Activated T-helper 1 cell treated with anti-CD3 and anti-CD28 coated beads, Interleukin-2, amount 50 U/mL, for 16 hours (primary cell): ENCODE measurements at places on chromosomes 7 and 10.

DNA sequence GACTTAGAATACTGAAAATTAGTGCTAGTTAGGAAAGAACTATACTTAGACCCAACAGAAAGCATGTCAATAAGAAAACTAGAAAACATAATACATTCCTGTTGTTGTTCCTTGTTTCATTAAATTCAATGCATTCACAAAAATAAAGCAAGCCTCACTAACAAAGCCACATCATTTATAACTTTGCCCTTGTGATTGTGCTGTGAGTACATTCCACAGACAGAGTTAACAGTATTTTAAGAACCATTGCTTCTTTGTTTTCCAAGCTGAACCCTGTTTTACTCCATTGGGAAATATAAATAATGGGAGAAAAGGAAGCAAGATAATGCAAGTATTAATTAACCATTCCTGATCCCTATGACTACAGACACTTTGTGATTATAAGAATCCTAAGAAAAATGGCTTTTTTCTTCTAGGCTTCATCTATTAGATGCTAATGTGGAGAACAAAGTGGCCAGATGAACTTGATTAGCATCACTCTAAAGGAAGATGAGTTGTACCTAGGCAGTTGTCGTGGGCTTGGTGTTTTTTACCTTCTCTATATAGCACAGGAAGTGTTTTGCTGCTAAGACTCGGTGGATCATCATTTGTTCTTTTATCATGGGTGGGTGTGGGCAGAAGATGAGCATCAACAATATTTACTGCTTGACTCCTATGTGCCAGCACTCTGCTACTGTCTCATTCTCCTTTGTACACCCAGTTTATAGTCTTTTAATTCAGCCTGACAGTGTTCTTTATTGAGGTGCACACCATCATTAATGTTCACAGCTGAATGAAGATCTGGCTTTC is 34.2 kb upstream of the ZNRF2 start:
- no peak for DNase-seq

DNA sequence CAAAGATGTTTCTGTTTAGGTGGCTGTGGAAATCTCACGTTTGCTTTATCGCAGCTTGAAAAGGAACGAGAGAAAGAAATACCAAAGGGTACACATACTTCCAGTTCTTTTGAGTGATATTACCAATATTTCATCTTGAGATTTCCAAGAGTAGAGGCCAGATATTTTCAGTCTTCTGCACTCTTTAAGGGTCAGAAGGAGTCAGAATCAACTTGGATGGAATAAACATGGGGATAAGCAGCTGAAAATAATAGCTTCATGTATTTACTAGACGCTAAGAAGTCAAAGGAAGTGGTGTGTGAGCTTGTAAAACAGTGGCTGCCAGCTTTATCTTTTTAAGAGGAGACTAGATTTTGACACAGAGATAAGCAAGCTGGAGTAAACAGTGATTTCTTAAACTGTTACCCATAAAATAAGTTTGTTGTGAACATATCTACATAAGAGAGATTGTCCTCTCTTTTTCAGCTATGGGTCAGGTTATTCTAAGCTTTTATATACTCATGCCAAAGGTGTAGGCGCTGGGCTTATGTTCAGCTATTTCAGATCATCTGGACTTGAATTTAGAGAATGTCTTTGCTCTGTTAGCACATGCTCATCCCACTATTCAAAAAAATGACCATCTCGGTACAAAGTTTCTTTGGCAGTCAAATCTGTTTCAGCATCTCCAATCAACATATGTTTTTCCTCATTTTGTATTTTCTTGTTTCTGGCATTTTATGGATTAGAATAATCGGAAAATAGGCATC is 170.8 kb upstream of the TCF7L2 start:
- no peak for DNase-seq

DNA sequence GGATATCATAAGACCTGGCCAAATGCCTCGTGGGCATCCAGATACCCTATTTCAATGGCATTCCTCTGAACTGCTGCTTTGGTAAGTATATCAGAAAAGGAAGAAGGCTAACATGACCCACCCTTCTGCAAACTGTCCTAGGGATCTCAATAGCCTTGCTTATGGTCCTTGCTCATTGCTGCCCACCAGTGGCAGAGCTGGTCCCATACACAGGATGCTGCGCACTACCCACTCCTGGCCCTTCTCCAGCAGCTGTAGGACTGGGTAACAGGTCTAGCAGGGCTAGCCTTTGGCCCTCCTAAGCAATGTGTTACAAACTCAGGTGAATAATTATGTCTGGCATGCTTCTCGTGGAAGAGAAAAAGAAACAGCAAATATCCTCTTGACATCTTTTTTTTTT is 72.5 kb downstream of the C10orf90 start:
- no peak for DNase-seq

GRCh38 chr10:72523932-72524396 is 101.9 kb downstream of the MICU1 start:
- no peak for DNase-seq

DNA sequence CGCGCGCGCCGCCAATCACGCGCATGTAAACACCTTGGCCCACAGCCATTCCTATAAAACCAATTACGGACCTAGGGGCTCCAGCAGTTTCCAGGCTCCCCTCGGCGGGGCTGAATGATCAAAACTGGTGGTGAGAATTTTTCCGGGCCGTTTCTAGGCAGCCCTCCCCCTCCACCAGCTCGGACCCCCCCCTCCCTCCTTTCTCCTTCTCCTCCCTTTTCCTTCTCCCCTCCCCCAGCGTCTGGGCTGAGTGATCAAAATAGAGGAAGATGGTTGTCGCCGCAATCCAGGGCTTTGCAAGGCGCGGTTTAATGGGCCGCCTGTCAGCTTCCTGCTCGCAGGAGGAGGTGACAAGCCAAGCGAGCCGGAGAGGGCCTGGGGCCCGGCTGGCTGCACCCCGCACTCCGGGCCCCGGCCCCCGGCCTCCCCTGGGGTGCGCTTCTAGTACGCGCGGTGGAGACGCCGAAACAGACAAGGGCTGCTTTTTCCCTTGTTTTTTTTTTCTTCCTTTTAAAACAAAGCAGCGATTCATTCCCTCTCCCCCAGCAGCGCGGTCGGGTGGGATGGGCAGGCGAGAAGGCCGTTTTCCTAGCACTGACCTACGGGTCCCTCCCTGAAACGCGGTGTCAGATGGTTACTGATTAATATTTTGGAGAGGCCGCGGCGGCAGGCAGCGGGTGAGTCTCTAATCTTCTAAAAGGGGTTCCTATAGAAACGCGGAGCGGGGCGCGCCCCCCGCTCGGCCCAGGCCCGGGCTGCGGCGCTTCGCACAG is 528 bp upstream of the TNRC18 start:
- no peak for DNase-seq

- DNase-seq = peak; percentile 8
Observed at GRCh38 chr7:129824291-129825208, 128.2 kb downstream of the UBE2H start.

DNA sequence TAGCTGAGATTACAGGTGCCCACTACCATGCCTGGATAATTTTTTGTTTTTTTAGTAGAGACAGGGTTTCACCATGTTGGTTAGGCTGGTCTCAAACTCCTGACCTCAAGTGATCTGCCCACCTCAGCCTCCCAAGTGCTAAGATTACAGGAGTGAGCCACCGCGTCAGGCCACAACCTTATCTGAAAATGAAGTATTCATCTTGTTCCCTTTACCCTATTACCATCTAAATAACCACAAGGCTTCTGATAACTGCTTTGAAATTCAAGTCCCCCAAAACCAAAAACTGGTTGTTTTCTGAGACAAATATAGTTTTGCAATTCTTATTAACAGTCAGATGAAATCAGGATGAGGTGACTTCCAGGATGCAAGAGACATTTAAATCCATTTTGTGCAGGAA is 2.4 kb downstream of the TCTN3 start:
- DNase-seq = no peak

DNA sequence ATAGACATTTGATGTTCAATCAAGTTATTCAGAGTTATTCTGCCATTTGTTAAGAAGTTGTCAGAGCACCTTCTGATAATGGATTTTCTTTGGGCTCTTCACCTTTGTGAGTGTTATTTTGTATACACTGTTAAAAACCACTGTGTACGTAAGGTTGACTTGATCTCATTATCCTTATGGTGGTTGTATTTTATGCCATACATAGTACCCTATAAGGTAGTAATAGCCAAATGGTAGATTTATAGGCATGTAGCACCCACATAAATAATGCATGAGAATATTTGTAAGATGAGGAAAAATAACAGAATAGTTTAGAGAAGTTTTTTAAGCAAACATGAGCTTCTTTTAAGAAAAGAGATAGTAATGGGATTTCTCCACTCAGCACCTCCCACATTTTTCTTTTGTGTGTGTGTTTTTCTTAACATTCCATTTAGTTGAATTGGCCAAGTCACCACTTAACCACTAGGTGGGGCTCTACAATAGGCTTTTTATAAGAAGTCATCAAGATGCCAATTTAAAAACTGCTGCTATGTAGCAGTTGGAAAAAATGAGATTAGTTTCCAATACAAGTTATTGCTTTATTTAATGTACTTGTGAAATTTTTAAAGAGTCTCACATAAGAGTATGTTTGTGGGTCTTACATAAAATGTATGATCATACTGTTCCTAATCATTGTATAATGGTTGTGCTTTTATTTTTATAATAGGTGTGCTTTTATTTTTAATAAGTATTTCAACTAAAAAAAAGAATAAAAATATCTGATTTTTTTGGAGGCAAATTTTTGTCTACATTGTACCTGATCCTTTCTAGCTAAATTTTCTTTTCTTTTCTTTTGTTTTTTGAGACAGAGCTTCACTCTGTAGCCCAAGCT is 41.1 kb upstream of the STMP1 start:
- no peak for DNase-seq

- no peak for DNase-seq
Observed at GRCh38 chr10:24992512-24993133, 23.3 kb downstream of the ENKUR start.

GRCh38 chr7:54541669-54542625 is at the start of gene VSTM2A:
Gene VSTM2A, plus strand, starts transcription at chr7:54542375. Its CDS starts 356 bp downstream, at chr7:54542731.
- no peak for DNase-seq

- no peak for DNase-seq
Observed at GRCh38 chr10:112389271-112389822, 15.4 kb downstream of the ACSL5 start.

GRCh38 chr10:15209827-15210509 is 41.5 kb upstream of the NMT2 start:
- peak; percentile 61 for DNase-seq

GRCh38 chr7:111529507-111530355 is 32.6 kb downstream of the IMMP2L start:
- no peak for DNase-seq

DNA sequence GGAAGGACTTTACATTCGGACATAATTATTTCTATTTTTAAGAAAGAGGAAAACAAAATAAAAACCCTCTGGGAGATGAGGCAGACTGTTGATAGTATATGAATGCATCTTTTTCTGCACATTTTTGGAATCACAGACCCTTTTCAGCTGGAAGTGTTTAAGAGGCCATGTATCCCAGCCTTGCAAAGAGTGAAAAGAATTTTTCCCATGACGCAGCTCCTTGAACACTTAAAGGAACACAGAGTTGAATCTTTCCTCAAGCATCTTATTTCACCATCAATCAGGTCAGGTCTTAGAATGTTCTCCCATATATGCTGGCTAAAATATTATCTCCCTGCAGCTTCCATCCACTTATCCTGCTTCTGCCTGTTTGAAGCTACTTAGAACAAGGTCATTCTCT is 45.9 kb upstream of the PAPSS2 start:
- DNase-seq = no peak

DNA sequence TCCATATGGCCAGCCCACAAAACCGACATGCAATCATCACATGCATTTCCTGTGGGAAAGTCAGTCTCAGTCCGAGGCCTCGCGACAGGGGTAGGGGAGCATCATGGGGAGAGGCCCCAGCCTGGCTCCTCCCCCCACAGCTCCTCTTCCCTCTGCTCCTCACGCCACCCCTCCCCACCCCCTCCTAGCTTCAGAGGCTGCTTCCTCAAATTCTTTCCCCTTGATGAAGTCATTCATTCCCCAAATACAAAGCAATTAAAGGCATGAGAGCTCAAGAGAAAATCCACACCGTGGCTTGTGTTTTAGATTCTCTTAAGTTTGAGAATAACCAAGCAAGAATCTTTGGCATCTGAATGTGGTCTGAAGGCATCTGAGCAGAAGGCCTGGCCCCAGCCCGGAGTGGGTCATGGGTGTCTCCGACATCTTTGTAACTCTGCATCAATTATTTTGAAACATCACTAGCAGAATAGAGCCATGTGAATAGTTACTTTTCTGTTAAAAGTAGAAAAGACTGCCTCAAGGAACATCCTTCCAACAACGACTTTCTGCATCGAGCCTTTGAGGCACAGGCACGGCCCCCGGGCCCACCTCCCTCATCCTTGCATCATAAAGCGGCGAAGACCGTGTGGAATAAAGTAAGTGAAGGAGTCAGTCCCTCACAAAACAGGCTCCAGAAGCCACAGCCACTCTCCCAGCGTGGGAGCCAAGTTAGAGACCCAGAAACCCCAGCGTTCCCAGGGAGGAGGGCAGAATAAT is 90.9 kb downstream of the DIP2C start:
- no peak for DNase-seq

- no peak for DNase-seq
Observed at GRCh38 chr10:72353965-72354355, 759 bp downstream of the DNAJB12 start.

DNA sequence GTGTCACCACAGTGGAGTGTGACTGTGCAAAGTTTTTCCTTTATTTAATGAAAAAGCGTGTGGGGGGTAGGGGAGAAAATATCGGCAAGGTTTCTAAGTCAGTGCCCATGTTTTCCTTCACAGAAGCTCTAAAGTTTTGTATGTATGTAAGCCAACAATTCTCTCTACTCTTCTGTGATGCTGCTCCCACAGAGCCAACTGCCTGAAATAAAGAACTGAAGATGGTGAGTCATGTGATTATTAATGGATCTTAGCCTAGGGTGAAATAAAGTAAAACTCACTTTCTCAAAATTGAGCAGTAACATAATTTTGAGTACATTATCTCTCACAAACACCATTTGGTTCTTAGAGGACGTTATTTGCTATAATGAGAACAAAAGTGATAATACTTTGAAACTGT is 143.7 kb downstream of the ELMO1 start:
- DNase-seq = no peak

DNA sequence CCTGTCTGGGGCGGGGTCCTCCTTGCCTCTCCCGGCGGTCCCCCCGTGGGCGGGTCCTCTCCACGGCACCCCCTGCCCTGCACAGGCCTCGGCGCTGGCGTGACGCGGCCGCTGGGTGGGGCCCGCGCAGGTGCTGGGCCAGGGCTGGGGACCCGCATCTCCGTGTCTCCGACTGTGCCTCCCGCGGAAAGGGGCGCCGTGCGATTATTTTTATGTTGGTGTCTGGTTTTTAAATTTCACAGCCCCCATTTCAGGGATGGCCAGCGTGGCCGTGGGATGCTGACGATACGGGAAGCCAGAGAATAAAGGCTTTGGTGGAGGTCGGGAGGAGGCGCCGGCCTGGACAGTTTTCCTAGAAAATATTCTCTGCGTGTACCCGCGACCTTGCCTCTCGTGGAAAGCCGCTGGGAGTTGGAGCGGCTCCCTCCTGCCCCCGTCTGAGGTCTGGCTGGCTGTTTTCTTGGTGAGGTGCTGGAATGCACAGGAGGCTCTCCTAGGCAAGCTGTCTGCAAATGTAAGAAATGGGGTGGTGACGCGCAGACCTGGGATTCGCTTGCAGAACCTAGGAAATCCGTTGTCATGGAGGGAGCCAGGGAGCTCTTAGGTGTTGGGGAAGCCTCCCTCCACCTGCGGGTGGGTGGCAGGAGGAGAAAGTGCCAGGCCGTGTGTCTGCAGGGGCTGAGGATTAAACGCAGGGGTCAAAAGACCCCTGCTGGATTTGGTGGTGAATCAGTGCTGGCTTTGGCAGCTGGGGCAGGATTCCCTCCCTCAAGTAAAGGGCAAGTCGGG is 28.7 kb upstream of the JAKMIP3 start:
- DNase-seq = no peak

GRCh38 chr7:45975847-45976484 is 54.9 kb upstream of the IGFBP3 start:
- DNase-seq = no peak
